ENCODE measurements at places on chromosomes 3 and 15. TPM values are rescaled to one million over a fixed set of nuclear protein-coding genes. Genes with fewer than 3 reads are reported as not detected.

PARP9 gene
- total RNA-seq = 108 TPM

TFRC gene
- total RNA-seq = 413 TPM

TMC3 gene
- total RNA-seq = not detected

CADM2 gene
- not detected for total RNA-seq

MYZAP gene
- total RNA-seq = 0.14 TPM

WDR82 gene
- 129 TPM for total RNA-seq

CYP1A2 gene
- total RNA-seq = not detected

FAIM gene
- 2.4 TPM for total RNA-seq

NMB gene
- 4.3 TPM for total RNA-seq

PLD1 gene
- 1.2 TPM for total RNA-seq

SPATA12 gene
- total RNA-seq = not detected

GP9 gene
- total RNA-seq = not detected

LARP6 gene
- total RNA-seq = not detected

CELSR3 gene
- total RNA-seq = 11.2 TPM

NMNAT3 gene
- 0.80 TPM for total RNA-seq

KNG1 gene
- total RNA-seq = not detected

DUOXA2 gene
- not detected for total RNA-seq

GHSR gene
- not detected for total RNA-seq

FBXW12 gene
- not detected for total RNA-seq

GOLGA6B gene
- total RNA-seq = not detected

CASR gene
- total RNA-seq = 0.02 TPM

RBMS3 gene
- 0.41 TPM for total RNA-seq

GP5 gene
- total RNA-seq = 1.0 TPM

PRRT3 gene
- total RNA-seq = 6.2 TPM

C3orf85 gene
- not detected for total RNA-seq

SLC22A13 gene
- 0.93 TPM for total RNA-seq

KNSTRN gene
- total RNA-seq = 53.6 TPM

FAM227B gene
- total RNA-seq = 3.2 TPM

ZNF502 gene
- total RNA-seq = 0.59 TPM

Measured in T-helper 2 cell treated with Interferon-gamma antibody and Interleukin-4, amounts not matched to agents 100 ng/mL and 5 ng/mL, for 36 hours (primary cell).